ENCODE measurements at places on chromosomes 5 and 9. TPM values are rescaled to one million over a fixed set of nuclear protein-coding genes. Genes with fewer than 3 reads are reported as not detected.

DNA sequence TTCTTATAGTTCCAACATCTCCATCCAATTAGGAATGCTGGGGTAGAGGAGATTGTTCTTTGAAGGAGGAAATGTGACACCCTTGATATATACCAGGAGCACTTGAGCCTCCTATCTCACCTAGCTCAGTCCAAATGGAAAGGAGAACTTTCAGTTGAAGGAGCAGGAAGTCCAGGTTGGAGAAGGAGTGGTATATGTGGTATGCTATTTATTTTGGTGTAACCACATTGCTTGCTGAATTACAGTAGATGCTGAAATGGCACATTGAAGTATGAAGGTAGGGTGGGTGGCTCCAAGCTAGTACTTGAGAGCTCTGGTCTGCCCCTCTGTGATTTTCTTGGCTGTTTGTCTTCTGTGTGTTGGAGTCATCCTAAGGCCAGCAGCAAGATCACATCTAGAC lies 6.1 kb downstream of the CSNK1G3 start:
- no peak for DNase-seq

DNA sequence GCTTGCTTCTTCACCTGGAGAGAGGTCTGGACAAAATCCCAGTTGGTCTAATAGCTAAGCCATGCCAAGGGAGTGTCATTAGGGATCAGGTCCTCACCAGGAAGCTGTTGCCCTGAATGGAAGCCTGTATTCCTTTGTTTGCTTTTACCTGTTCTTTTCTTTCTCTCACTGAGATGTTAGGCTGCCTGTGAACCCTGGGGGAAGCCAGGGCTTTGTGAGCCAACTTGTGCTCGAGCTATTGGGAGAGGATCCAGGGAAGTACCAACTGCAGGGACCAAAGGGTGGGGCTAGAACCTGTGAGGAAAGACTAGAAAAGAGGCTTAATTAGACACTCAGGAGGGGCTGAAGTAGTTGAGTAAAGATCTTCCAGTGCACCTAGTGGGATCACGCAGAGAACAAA lies 451.2 kb upstream of the TLE4 start:
- peak; percentile 21 for DNase-seq

DNA sequence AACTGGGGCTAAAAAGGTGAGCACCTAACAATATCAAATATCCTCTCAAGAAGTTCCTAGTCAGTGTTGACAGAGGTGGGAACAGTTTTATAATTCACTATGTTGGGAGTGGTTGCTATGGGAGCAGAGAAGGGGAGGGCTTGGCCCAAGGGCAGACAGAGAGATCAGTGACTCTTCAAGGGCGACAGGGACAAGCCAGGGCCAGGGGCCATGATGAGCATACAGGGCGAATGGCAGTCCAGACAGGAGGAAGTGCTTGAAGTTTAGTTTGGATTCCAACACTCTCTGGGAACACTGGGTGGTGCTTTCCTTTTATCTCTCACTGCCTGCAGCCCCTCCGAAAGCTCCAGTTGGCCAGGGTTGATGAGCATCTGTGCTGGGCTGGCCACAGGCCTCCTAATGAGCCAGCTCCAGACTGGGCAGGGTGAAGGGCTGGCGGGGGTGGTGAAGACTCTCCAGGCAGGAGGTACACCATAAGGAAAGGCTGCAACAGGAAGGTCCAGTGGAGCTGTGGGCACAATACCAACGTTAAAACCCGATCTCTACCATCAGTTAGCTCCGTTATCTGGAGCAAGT lies 111.3 kb downstream of the TMEM174 start:
- no peak for DNase-seq

- DNase-seq: no peak
These were observed 23.4 kb downstream of the SFXN1 start for GRCh38 chr5:175501759-175502158.

GRCh38 chr5:96117771-96118651 lies 156.4 kb upstream of the ELL2 start:
- DNase-seq: no peak

- no peak for DNase-seq
These were observed 4.0 kb downstream of the TSLP start for GRCh38 chr5:111075520-111075919.

- peak; percentile 27 for DNase-seq
These were observed 44.4 kb downstream of the TNFAIP8 start for GRCh38 chr5:119400245-119400644.

GRCh38 chr9:6383551-6384225 lies 29.3 kb upstream of the UHRF2 start:
- peak; percentile 54 for DNase-seq

- no peak for DNase-seq
These were observed 233.0 kb upstream of the ATP10B start for GRCh38 chr5:161085056-161085455.

- no peak for DNase-seq
These were observed 74.7 kb upstream of the SPTLC1 start for GRCh38 chr9:92189782-92190535.

DNA sequence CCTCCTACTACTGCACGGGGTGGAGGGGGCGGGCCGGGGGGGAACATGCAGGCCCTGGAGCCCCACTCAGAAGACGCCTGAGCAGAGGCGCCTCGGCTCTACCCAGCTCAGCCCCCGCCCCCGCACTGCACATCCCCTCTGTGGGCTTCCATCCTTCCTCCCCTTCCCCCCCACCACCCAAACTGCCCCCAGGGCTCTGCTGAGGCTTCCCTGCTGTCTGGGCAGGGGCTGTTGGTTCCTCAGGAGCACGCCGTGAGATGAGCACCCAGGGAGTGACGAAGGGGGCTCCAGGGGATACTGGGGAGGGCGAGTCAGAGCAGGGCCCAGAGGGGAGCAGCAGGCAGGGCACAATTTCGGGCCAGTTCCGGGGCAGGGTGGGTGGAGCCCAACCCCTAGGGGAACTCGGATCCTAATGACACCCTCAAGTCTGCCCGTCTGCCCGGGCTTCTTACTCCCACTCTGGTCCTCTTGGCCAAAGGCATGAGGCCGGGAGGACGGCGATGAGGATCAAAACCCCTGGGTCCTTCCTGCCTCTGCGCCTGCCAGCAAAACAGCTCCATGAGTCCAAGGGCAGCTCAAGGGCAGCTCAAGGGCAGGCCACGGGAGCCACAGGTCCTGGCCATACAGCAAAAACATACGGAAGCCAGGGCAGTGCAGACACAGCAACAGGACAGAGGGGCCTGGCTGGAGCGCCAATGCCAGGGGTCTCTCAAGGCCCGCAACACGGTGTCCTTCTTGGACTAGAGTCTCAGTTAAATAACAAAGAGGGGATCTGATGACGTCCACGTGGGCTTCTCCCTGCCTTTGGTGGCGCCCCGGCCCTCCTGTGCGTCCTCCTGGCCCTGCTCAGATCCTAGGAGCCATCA lies 200.9 kb downstream of the AUH start:
- no peak for DNase-seq

GRCh38 chr9:114321759-114322158 lies 1.1 kb upstream of the ORM1 start:
- peak; percentile 39 for DNase-seq

DNA sequence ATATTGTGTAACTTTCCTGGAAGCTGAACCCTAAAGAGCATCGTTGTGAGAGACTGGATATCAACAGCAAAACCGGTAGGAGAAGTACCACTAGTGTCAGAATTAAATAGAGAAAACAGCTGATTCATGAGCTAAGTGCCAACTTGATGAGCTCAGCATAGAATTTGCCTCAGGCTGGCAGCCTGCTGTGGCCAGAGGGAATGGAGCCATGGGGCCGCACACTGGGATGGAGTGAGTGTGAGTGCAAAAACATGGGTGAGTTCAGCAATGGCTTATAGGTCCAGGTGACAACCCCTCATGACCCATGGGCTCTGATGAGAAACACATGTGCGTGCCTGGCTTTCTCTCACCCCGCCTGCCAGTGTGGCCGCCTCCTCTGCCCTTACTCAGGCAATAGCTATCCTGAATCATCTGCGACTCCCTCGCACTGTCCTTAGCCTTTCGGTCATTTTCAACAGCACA lies 25.4 kb downstream of the ADAMTS16 start:
- DNase-seq: peak; percentile 93

DNA sequence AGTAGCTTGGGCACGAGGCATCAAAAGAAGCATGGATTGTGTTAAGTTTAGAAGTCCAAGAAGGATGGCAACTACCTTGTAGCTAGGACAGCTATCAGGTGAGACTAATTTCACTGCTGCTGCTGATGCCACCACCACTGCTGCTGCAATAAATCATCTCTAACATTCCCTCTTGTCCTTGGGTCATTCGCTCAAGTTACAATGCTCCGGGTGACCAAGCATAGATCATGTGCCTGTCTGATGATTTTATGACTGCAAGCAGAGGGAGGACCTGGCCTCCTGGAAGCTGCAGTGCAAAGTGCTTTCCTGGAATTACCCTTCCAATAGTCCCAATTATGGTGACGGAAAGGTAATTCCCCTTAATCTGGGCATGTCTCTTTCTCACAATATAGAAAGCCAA lies 334.4 kb downstream of the PRELID2 start:
- no peak for DNase-seq

GRCh38 chr5:120158211-120158610 lies 305.9 kb upstream of the PRR16 start:
- no peak for DNase-seq

DNA sequence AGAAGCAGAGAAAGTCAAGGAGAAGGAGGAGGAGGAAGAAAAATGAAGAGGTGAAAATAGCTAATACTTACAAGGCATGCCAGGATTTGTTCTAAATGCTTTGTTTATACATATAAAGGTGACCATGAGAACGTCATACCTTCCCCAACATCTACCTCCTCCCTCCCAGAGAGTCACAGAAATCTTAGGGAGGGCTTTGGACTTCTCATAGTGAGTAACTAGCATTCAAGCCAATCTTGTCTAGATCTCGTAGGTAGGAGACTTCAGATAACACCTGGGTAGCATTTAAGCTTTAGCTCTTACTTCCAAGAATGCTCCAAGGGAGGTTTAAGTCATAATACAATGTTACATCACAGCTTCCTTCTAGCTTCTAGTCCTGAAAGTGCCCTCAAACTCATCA lies 36.5 kb upstream of the GPBP1 start:
- DNase-seq: no peak

DNA sequence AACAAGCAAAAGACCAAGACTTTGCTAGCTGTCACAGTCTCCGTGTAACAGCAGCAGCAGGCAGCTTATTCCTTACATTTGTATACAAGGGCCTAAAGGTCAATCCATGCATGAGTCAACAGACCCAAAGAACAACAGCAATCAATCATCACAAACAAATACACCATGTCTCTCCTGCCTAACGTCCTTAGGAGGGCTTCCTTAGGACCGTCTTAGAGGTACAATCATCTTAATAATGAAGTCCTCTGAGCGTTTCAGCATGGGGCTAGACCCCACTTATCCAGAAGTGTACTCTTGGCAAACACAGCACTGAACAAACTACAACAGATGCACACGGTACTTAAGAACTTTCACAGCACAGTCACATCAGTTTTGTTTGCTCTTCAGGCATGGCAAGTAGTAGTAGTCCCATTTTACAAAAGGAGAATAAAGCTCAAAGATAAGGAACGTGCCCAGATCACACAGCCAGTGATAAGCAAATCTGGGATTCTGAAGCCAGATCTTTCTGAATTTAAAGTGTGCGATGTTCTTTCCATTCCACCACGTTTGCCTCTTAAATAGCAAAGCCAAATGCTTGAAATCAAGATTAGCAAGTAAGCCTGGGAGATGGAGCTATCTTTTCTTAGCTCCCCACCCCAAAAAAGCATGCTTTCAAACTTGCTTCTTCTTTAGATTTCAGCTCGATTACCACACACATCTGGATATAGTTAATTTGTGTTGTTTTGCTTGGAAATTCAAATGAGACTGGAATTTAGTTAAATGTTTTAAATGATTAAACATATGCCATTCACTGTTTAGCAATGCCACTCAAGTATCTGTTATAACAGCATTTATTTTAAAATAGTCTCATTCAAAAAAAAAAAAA lies 24.2 kb downstream of the PSMB7 start:
- peak; percentile 40 for DNase-seq

DNA sequence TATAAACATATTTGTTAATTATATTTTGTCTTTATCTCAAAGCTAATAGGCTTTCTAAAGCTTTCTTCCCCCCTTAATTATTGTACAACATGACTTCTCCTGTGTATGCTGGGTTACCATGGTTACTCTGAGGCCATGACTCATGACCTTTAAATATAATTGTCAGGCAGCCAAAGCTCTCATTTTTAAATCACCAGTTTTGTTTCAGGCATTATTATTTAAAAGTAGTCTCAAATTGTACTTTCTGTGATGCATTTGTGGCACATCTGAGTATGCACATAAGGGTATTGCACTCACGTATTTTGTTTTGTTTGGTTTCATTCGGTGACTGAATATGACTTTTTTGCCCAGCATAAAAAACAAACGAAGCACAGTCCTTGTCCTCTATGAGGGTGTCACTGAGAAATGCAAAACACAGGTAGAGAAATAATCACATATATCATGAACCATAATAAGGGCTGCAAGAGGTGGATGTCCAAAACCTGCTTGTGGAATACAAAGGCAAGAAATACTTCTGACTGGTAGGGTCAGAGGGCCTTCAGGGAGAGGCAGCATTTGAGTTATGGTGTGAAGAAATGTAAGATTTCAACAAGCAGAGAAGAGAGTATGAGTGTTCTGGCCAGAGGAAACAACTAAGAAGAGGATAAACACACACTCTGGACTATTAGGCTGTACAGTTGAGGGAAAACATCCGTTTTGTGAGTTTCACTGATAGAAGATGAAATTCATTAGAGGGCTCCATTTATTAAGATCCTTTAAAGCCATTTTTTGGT lies 2.1 kb downstream of the CCDC192 start:
- DNase-seq: peak; percentile 33

- no peak for DNase-seq
These were observed 33.8 kb downstream of the SLC46A2 start for GRCh38 chr9:112856843-112857242.

- peak; percentile 64 for DNase-seq
These were observed 4.5 kb downstream of the DUSP1 start for GRCh38 chr5:172766287-172767108.

GRCh38 chr9:116027511-116027910 lies 126.1 kb upstream of the PAPPA start:
- DNase-seq: peak; percentile 80

DNA sequence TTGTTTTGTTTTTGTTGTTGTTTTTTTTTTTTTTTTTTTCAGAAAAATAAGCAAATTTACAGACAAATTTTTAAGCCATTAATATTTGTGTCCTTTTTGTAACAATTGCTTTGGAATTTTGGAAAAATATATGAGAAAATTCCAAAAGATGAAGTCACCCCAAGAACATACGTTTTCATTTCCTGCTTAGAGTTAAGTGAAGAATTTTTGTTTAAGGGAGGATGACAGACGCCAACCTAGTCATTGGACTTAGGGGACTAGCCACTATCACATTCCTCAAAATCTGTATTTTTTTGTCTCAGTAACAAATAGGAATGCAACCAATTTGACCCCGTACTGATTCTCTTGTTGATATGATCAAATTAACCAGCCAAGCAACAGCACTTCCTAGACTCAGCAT lies 433.9 kb upstream of the SLC30A5 start:
- DNase-seq: no peak

SGCD gene
- total RNA-seq: 5.7 TPM

LCN9 gene
- total RNA-seq: not detected

TESK1 gene
- total RNA-seq: 4.0 TPM

ACSL6 gene
- total RNA-seq: not detected

AK1 gene
- total RNA-seq: 57.7 TPM

FGFR4 gene
- 1.9 TPM for total RNA-seq

IL5 gene
- not detected for total RNA-seq

EGFLAM gene
- 0.12 TPM for total RNA-seq

ZNF883 gene
- total RNA-seq: 1.8 TPM

OCLN gene
- 0.59 TPM for total RNA-seq

RNF208 gene
- total RNA-seq: not detected

SAXO1 gene
- total RNA-seq: not detected

PCDHB5 gene
- 0.60 TPM for total RNA-seq

FCN2 gene
- total RNA-seq: not detected

GABBR2 gene
- not detected for total RNA-seq

ZBTB6 gene
- 11.7 TPM for total RNA-seq

FBP2 gene
- not detected for total RNA-seq

NXNL2 gene
- 1.1 TPM for total RNA-seq

Measured in RPMI7951 (cell line).